ENCODE measurements at places on chromosomes 2 and 18.

- no peak for DNase-seq
Observed at GRCh38 chr2:236545248-236545658, 24.4 kb upstream of the ACKR3 start.

DNA sequence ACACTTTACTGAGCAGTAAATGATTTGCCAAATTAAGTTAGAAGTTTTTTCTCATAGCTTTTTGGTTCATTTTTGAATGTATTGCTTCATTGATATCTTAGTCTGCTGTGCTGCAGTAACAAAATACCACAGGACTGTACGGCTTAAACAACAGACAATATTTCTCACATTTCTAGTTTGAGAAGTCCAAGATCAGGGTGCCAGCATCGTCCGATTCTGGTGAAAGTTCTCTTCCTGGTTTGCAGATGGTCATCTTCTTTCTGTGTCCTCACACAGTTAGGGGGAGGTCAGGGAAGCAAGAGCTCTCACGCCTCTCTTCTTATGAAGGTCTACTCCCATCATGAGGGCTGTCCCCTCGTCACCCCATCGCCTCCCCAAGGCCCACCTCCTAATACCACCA is 325.4 kb downstream of the PTPRM start:
- no peak for DNase-seq

- DNase-seq = no peak
Observed at GRCh38 chr2:160715428-160715827, 221.8 kb upstream of the RBMS1 start.

- DNase-seq = no peak
Observed at GRCh38 chr2:118580107-118580506, 267.3 kb downstream of the EN1 start.

- no peak for DNase-seq
Observed at GRCh38 chr18:13452388-13452811, 233.8 kb downstream of the LDLRAD4 start.

- DNase-seq = no peak
Observed at GRCh38 chr2:153487448-153487847, 8.9 kb upstream of the RPRM start.

All from NCI-H1048 (cell line).